Fibroblast of skin of scalp (primary cell): ENCODE measurements at places on chromosomes 4 and X.

DNA sequence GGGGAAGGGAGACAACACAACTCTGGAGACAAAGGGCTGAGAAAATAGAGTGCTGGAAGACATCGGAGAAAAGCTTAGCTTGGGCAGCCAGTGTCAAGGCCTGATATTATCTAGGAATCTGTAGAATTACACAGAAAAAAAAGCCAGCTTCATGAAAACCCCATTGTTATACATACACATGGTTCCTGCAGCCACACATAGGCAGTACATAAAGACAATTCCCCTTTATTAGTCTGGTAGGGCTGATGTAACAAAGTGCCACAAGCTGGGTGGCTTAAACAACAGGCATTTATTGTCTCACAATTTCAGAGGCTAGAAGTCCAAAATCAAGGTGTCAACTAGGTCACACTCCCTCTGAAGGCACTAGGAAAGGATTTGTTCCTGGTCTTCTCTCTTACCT, 503.5 kb downstream of the MID1IP1 start:
- DNase-seq, result no peak

- no peak for DNase-seq
Observed at GRCh38 chr4:33149658-33150524, 2429.7 kb downstream of the PCDH7 start.

GRCh38 chr4:7344636-7345155, 90.0 kb downstream of the PSAPL1 start:
- peak; percentile 30 for DNase-seq

GRCh38 chrX:49120091-49120490, 3.4 kb downstream of the GPKOW start:
- DNase-seq, result peak; percentile 1
